ENCODE measurements at places on chromosomes 13 and 19.

- DNase-seq = peak; percentile 21
These were observed 318.9 kb downstream of the MYO16 start for GRCh38 chr13:108948251-108948671.

- DNase-seq = no peak
These were observed 177.4 kb upstream of the OBI1 start for GRCh38 chr13:78836238-78836784.

DNA sequence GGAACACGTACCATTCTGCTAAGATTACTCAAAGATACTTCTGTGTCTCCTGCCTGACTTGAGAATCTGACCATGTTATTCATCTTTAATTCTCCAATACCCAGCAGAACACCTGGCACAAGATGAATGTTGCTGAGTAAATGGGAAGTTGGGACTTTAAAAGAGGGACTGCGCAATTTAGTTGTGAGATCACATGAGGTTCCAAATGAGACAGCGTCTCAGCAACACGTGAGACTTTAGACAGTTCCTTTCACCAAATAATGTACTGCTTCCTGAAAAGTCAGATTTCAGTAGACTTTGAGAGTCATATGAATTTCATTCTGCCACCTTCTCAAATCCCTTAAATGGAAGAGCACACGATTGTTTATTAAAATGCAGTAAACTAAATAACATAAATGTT is 36.7 kb downstream of the DOCK9 start:
- DNase-seq = no peak

GRCh38 chr13:20544201-20544923 is 18.7 kb upstream of the CRYL1 start:
- DNase-seq = no peak

DNA sequence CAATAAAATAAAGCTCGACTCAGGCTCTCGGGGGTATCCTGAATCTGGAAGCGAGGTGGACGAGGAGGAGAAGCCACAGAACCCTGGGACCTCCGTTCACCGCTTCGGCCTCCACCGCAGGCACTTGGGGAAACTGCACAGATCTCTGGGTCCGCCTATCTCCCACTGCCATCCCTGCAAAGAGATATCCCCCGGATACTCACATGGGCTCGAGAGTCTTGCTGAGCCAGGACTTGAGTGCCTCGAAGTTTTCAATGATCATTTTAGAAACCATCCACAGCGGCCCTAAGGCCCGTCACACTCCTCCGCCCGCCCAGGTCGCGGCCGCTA is 589 bp downstream of the RBM26 start:
- no peak for DNase-seq

GRCh38 chr13:113810640-113811039 is 51.6 kb downstream of the TMEM255B start:
- DNase-seq = no peak

DNA sequence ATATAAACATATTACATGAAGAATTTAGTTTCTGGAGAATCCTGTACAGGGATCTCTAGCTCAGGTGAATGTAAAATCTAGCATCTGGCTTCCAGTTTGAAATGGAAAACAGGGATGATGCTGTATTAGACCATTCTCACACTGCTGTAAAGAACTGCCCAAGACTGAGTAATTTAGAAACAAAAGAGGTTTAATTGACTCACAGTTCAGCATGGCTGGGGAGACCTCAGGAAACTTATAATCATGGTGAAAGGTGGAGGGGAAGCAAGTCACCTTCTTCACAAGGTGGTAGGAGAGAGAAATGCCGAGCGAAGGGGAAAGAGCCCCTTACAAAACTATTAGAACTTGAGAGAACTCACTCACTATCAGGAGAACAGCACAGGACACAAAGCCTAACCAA is 17.0 kb upstream of the N4BP2L2 start:
- no peak for DNase-seq

- DNase-seq = no peak
These were observed at the start of gene HSH2D for GRCh38 chr19:16143399-16144215. Gene HSH2D (plus strand): TSS chr19:16143685. CDS start chr19:16148751, 5,066 bp downstream.

DNA sequence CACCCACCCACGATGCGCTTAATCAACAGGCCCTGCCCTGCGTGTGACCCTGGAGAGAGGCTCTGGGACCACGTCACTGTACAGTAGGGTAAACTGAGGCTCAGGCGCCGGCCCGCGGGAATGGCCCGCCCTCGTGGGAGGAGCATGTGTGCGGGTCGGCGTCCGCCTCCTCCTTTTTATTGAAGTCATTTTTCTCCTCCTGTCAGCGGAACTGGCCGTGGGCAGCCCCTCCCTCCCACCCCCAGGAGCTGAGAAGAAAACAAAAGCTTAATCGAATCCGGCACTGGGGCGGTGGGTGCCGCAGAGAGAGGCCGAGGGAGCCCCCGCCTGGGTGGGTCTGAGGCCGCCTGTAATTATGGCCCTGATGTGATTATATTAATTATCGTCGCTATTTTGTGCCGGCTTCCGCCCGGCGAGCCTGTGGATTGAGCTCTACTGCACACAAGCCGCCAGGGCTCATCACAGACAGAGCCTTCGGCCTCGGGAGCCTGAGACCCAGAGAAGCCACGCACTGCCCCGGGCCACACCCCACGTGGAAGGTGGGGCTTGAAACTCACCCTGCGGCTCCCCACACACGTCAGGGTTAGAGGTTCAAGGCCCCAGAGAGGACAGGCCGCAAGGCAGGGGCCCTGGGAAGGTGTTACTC is 7.0 kb downstream of the C2CD4C start:
- no peak for DNase-seq

DNA sequence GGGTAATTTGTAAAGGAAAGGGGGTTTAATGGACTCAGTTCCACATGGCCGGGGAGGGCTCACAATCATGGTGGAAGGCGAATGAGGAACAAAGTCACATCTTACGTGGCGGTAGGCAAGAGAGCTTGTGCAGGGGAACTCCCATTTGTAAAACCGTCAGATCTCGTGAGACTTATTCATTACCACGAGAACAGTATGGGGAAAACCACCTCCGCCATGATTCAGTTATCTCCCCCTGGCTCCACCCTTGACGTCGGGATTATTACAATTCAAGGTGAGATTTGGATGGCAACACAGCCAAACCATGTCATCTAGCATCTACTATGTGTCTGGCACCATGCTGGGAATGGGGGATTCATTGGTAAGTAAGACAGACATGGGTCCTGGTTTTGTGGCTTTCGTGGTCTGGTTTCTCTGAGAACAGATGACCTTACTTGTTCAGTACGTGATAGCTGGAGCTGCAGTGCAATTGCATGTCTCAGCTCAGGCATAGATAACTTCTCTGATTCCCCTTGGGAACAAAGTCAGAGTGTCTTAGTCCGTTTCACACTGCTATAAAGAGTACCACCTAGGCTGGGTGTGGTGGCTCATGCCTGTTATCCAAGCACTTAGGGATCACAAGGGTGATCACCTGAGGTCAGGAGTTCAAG is 8.3 kb downstream of the ZNF554 start:
- DNase-seq = no peak

- no peak for DNase-seq
These were observed 3.0 kb upstream of the ACSBG2 start for GRCh38 chr19:6132482-6132881.

GRCh38 chr19:18388100-18388959 is 2.4 kb downstream of the GDF15 start:
- DNase-seq = peak; percentile 48

DNA sequence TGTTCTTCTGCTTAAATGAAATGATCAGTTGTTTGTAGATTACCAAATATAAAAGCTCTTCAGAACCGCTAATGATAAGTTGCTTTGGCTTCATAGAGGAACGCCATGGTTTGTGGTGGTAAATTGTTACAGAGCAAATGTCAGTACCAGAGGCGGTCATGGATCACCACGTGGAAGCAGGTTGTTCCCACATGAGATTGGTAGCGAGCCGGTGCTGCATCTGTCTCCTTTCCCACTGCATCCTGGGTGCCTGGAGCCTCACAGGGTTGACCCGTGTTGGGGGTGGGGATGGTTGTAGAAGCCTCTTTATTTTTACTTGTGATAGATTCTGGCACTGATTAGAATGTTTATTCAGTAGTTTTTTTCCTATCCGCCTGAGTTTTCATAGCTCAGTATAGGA is 14.7 kb downstream of the GARRE1 start:
- no peak for DNase-seq

DNA sequence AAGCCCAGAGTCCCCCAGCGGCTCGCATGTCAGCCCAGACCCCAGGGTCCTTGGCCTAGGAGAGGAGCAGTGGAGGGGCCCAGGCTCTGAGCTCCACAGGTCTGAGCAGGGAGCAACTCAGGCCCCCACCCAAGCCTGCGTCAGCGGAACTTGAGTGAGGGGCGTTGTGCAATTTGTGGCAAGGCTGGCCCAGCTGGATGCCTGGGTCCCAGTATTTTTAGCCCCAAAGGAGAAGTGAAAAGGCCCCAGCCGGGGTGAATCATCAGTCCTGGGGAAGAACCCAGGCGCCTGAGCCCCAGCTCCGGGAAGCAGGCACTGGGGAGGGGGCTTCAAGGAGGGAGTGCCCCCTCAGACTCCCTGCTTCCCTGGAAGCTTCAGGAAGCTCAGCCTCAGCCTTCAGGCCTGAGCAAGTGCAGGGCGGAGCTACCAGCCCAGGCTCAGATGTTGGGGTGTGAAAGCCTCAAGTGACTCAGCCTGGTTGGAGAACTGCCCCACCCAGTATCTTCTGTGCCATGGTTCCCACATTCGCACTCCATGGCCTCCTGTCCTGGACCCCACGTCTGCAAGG is 7.2 kb downstream of the MED29 start:
- DNase-seq = peak; percentile 89

DNA sequence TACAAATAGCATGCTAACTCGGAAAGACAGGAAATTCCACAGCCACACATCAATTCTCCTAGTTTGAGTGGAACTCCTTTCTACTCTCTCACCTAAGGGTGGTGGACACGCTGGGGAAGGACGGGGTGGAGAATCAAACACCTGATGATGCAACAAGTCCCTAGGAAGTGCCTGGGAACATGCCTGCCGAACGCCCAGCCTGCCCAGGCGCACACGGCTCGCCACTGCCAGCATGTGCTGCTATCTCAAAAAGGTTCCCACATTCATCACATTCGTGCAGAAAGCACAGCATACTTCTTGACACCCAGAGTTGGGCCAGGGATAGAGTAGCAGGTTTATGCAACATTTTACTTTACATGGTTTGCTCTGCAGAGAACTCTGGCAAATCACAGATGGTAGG is 164.6 kb downstream of the ABCC4 start:
- DNase-seq = no peak

DNA sequence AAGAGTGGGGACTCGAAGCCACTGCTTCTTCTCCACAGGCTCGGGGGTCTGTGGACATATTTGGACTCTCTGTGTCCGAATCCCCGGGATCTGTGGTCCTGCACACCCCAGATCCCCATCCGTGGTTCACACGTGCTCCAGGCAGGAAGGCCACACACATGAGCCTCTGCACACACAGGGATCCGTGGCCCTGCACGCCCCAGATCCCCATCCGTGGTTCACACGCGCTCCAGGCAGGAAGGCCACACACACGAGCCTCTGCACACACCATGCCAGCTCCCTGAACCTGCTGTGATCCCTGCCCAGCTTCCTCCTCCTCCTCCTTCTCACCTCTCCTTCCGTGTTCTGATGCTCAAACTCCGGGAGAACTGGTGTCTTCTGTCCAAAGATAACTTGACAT is 3.1 kb downstream of the TEX29 start:
- DNase-seq = no peak

GRCh38 chr19:42165146-42165545 is 32.9 kb upstream of the POU2F2 start:
- no peak for DNase-seq

GRCh38 chr13:68588623-68589022 is 1358.5 kb upstream of the PCDH9 start:
- no peak for DNase-seq

DNA sequence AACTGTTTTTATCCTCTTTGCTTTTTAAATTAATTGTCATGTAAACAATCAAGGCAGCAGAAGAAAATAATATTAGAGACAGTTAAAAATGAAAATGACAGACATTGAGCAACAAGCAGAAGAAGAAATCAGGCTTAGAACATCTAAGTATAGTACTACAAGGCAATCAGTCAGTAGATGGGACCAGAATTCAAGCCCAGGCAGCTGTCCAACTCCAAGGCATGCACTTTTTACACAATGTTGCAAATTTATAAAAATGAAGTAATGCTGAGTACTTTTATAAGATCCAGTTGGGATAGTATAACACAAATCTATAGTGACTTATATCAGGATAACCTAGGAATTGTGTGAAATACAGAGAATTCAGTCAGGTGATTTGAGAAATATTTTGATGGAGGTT is 2815.8 kb downstream of the PCDH9 start:
- no peak for DNase-seq

DNA sequence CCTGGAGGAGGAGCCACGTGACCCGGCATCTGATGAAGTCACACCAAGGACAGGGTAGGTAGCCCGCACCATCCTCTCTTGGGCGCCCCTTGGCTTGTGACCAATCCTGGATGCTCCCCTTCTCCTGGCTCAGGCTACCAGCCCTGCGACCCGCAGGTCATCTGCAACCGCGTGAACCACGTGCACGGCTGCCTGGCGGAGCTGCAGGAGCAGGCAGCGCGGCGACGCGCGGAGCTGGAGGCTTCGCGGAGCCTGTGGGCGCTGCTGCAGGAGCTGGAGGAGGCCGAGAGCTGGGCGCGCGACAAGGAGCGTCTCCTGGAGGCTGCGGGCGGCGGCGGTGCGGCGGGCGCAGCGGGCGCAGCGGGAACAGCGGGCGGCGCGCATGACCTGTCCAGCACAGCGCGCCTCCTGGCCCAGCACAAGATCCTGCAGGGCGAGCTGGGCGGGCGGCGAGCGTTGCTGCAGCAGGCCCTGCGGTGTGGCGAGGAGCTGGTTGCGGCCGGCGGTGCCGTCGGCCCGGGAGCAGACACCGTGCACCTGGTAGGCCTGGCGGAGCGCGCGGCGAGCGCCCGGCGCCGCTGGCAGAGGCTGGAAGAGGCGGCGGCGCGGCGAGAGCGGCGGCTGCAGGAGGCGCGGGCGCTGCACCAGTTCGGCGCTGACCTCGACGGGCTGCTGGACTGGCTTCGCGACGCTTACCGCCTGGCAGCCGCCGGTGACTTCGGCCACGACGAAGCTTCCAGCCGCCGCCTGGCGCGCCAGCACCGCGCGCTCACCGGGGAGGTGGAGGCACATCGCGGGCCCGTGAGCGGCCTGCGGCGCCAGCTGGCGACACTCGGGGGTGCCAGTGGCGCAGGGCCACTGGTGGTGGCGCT is 45.9 kb downstream of the SPTBN4 start:
- peak; percentile 13 for DNase-seq

GRCh38 chr19:14555918-14556661 is 15.8 kb downstream of the NDUFB7 start:
- no peak for DNase-seq

DNA sequence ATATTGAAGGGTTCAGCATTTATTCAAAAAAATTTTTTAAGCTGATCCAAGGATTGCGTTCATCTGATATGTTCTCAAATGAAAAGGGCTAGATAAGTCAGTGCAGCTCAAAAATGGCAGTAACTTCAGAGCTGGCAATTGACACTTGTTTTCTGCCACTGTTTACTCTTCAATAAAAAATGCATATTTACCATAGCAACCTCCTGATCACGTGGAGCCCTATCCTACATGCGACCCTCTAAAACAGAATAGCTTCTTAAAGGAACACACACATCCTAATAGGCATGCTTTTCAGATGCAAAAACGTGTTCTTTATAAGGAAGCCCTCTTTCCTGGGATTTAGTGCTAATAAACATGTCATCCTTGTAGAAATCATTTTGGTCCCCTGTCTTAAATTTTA is 150.2 kb downstream of the ZNF536 start:
- no peak for DNase-seq
